ENCODE measurements at places on chromosomes 1 and 21.

DNA sequence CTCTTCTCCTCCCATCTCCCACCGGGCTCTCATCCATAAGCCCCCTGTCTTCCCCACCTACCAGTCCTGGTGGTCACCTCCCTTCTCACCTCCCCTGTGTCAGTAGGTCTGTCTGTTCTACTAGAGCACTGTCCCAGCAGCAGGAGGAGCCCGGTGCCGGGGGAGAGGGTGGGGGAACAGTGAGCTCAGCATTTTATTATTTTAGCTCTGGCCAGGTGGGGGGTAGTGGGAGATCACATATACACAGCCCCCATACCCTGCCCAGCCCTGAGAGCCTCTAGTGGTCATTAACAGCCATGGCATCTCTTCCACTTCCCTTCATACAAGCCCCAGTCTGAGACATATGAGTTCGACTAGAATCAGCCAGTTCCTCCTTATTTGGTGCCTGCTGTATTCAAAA lies at the start of gene TMOD4:
Gene TMOD4, minus strand, starts transcription at position 119 of the 400 bp plus-strand sequence. CDS start 1,106 bp downstream, outside the sequence.
- no peak for DNase-seq

DNA sequence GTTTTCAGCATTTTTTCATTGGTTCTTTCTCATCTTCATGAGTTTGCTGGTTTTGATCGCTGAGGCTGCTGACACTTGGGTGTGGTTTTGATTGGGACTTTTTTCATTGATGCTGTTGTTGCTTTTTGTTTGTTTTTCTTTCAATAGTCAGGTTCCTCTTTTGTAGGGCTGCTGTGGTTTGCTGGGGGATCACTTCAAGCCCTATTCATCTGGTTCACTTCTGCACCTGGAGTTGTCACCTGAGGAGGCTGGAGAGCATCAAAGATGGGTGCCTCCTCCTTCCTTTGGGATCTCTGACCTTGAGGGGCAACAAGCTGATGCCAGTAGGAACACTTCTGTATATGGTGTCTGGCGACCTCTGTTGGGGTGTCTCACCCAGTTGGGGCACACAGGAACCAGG lies 1279.9 kb upstream of the TMPRSS15 start:
- DNase-seq: no peak

GRCh38 chr21:43864313-43864961 lies 586 bp upstream of the AGPAT3 start:
- DNase-seq: no peak

GRCh38 chr1:22418312-22418711 lies 33.3 kb upstream of the ZBTB40 start:
- DNase-seq: no peak

DNA sequence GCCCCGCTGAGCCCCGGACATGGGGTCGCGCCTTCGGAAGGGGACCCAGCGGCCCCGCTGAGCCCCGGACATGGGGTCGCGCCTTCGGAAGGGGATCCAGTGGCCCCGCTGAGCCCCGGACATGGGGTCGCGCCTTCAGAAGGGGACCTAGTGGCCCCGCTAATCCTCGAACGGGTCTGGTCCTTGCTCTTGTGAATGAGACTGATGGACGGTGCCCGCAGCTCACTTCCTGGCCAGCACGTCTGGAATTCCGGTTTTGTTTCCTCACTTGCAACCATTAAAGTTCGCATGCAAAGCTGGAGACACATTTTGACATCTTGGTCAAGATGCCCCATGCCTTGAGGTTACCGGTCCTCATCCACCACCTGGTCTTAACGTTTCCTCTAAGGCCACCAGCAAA lies 5.6 kb downstream of the WRAP73 start:
- no peak for DNase-seq

DNA sequence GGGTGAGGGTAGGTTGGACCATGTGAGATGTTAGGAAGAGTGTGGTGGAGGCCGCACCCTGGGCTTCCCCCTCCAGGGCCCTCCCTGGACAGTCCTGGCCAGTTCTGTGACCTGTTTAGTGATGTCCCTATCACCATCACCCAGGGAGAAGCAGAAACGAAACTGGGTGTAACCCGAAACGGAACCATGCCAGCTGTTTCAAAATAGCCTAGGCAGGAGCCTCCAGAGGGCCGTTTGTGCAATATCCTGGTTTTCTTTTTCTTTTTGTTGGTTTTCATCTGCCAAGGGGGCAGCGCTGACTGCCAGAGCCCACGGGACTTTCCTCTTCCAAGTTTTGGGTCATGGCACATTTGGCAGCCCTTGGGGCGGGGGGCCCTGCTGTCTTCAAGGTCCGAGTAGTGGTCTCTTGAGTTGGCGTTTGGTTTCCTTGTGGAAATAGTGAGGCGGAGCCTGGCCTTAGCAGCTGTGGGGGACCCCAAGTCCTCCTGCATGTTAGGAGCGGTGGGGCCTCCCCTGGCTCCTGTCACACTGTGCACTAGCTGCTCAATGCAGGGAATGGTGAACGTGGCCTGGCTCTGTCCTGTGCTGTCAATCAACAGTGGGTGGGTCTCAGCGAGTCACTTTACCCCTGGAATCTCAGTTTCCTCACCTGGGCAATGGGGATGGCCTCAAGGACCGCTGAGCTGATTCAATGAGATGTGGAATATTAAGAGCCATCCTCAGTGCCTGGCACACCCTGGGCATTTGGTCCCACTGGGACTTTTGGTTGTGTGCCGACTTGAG lies 90.7 kb downstream of the ARHGEF10L start:
- no peak for DNase-seq

DNA sequence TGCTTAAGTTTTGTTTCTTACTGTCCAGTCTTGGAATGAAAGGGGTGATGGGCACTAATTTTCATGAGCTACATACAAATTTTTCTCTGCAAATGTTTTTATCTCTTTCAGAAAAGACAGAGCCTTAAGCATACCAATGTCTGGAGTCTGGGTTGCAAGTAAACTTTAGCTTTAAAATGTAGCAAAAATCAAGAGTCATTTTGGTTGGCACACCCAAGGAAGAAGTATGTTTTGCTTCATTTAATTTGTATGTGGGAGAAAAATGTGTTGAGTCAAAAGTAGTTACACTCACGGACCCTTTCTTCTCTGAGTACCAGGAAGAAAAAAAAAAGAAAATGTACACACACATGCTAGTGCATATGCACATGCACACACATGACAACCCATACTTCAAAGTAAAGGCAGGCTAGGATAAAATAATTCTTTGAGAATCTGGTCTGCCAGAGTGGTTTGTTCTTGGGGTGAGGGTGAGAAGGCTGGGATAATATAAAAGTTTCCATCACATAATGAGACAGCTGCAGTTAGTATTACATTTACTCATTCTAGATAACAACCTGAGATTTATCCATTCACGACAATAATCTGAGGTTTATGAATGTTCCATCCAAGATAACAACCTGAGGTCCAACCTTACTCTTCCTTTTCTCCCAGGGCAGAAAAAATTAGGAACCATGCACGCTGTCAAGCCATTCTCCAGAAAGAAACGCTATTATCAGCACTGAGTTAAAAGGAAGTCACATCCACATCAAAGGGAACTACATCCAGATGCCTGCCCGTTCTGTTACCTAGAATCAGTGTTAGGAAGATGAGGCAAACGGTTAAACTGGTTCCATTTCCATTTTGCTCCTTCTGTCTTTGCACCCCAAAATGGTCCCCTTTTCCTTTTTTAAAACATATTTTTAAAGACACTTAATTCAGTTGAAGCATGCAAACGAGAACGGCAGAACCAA lies 9.3 kb downstream of the DPYD start:
- peak; percentile 25 for DNase-seq

DNA sequence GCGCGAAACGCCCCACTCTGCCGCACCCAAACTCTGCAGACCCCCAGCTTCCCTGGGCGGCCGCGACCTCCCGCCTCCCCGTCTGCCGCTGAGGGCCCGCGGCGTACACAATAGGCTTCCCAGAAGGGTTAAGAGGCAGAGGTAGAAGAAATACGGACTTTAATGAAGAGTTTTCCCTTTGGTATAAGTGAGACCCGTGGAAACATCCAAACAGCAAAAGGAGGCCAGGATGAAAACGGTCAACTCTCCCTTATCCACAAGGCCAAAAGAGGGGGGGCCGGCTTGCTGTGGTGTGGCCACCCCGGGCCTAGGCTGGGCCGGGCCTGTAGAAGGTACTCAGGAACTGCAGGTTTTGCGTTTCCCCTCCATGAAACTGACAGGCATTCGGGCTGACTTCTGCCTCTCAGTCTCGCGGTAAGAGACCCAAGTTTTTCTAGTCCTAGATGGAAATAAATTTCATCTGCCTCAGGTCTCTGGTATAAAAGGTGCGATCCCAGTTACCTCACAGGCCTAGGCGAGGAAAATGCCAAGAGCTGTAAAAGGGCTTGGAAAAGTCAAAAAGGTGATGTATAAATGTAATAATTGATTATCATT lies 671 bp upstream of the PYGO2 start:
- no peak for DNase-seq

GRCh38 chr1:88701275-88701674 lies 17.2 kb downstream of the PKN2 start:
- peak; percentile 13 for DNase-seq

DNA sequence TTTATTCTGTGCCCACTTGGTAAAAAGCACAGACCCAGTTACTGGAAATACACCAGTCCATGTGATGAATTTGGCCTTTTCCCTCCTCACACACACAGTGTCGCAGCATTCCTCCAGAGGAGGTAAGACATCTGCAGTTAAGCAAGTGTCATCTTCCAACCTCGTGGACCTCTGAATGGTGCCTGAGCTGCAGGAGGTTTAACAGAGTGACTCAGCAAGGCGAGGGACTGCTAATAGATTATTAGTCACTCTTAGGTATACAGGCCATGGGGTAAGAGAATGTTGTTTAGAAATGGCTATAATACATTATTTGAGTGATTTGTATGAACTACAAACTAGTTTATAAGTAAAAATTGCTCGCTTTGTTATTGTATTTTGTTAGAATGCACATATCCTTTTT lies 8.6 kb upstream of the LRRC8B start:
- no peak for DNase-seq

- no peak for DNase-seq
Observed at GRCh38 chr1:8477166-8477982, 159.5 kb downstream of the SLC45A1 start.

- DNase-seq: no peak
Observed at GRCh38 chr1:169102567-169102966, 3.9 kb upstream of the ATP1B1 start.

- DNase-seq: no peak
Observed at GRCh38 chr1:215023155-215023832, 59.2 kb upstream of the KCNK2 start.

- DNase-seq: no peak
Observed at GRCh38 chr1:115266729-115267421, 71.2 kb downstream of the NGF start.
